Esophagus mucosa (tissue), 1 donor: ENCODE measurements at places on chromosomes 2 and 18. TPM values are rescaled to one million over a fixed set of nuclear protein-coding genes. Genes with fewer than 3 reads are reported as not detected.

DNA sequence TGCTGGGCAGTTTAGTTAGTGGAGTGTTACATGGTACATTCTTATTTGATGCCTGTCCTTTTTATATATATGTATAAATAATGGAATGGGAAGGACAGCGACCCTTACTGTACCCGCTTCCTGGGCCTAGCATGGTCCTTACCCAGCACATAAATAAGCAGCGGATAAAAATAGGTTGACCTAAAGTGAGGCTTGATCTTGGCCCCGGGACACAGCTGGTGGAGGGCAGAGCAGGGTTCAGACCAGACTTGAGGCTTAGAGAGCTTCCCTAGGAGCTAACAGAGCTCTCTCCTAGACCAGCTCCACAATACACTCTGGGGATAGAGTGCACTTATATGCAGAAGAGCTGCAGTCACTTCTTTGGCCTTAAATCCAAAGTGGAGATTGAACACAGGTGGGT lies 46.9 kb upstream of the RPL31 start:
- no peak for ATAC-seq

GRCh38 chr2:96273763-96274162 lies 7.7 kb downstream of the CIAO1 start:
- no peak for ATAC-seq

DNA sequence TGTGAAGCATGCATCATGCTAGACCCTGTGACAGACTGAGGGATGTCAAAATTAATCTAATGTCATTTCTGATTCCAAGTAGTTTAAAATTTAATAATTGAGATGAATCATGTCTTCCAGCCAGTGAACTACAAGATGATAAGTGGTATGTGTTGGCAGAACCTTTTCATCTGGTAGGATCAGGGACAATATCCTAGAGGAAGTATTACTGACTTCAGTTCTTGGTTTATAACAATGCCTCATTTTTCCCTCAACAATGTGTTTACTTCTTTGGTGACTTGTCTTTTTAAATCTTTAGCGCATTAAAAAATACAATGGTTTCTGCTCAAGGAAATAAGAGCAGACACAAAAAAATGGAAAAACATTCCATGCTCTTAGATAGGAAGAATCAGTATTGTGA lies 69.4 kb downstream of the ARHGAP28 start:
- no peak for ATAC-seq

DNA sequence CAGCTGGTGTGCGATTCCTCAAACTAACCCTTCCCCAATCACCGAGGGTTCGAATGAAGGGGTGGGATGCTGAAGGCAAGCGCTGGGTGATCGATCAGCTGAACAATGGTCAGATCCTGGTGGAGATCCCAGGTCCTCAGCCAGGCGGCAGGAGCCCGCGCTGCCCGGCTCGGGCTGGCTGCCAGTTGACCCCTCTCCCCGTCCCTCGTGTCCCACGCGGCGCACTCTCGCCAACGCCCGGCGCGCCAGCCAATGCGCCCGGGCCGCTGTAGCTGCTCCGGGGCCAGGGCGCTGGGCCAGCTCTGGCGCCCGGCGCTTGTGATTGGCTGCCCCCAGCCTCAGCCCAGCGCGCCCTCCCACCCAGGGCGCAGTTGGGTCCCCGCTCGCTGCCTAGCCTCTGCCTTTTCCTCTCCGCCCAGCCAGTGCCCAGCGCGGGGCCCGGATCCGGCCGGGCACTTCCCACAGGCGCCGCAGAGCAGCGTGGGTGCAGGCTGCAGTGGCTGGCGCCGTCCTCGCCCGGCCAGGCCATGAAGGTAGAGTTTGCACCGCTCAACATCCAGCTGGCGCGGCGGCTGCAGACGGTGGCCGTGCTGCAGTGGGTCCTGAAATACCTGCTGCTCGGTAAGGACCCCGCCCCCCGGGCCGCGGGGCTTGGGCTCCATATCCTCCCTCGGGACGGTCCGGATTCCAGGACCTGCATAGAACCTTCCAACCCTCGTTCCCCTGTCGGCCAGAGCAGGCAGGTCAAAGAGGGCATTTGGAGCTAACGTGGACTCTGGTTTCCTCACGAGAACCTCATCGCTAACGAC lies at the start of gene MOGAT1:
Gene MOGAT1, plus strand, starts transcription at position 400 of the 809 bp plus-strand sequence. Its CDS starts 128 bp downstream, at position 528.
- ATAC-seq = peak; percentile 65

DNA sequence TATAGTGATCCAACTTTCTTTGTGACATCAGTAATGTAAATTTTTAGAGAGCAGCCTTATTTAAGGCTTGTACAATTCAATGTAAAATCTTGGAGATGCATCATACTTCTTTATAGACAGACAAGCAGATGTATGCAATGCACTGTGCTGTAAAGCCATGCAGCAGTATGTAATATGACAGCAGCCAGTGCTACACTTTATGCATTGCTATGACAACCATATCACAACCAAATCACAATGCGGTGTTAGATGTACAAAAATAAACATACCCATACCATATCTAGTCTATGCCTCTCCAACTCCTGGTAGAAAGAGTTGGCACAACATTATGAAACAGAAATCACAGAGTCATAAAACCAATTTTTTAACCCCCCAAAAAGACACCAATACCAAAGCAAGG lies 110.3 kb upstream of the WDSUB1 start:
- no peak for ATAC-seq

DNA sequence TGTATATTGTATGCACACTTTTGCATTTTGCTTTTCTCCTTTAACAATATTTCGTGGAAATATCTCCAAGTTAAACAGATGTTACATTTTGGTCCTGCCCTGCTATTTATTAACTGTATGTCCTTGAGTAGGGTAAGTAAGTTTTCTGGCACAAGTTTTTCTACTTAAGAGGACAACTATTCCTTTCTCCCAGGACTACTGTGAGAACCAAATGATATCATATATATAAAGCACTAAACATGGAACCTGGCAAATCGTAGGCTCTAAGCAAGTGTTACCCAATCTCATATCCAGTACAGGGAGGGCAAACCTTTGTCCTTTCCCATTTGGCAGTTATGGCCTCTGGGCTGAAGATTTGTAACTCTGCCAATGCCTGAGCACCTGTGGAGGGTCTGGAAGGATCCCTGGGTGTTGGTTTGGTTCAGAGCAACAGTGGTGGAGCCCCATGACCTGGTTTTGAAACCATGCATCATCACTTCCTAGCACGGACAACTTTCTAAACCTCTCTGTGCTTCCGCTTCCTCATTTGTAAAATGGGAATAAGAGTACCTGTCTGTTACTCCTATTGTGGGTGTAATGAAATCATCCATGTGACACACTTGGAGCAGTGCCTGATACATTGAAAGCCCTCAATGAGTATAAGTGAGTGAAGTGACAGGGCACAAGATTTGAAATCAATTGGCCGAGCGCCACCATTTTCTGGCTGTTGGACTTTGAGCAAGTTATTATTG lies 28.3 kb upstream of the ICOS start:
- ATAC-seq = no peak

EMILIN2 gene
- total RNA-seq = 1.4 TPM

C1QL2 gene
- not detected for total RNA-seq

CNGA3 gene
- not detected for total RNA-seq

AMER3 gene
- not detected for total RNA-seq
